ENCODE measurements at places on chromosomes 2 and 18. TPM values are rescaled to one million over a fixed set of nuclear protein-coding genes. Genes with fewer than 3 reads are reported as not detected.

DNA sequence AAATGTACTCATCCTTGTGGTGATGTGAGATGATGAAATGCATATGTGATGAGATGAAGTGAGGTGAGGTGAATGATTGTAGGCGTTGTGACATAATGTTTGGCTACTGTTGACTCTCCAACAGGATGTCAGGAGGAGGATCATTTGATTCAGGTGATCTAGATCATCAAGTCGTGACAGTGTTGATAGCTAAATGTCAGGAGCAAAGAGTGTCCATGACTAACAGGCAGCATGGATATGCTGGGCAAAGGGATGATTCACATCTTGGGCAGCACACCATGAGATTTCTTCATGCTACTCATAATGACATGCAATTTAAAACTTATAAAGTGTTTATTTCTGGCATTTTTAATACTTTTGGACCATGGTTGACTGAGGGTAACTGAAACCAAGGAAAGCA lies 40.2 kb upstream of the UBXN4 start:
- DNase-seq, result peak; percentile 39

Gene CCT4
- total RNA-seq, result 406 TPM

GRCh38 chr2:10160203-10160955 lies 37.8 kb downstream of the RRM2 start:
- DNase-seq, result no peak

- DNase-seq, result no peak
These were observed 16.4 kb upstream of the C1QL2 start for GRCh38 chr2:119174993-119175347.

Gene MTCL1
- 20.5 TPM for total RNA-seq

Gene CDH20
- not detected for total RNA-seq

- DNase-seq, result no peak
These were observed 14.0 kb upstream of the ITGAV start for GRCh38 chr2:186575856-186576255.

Gene NLRC4
- not detected for total RNA-seq

Gene RAB17
- not detected for total RNA-seq

DNA sequence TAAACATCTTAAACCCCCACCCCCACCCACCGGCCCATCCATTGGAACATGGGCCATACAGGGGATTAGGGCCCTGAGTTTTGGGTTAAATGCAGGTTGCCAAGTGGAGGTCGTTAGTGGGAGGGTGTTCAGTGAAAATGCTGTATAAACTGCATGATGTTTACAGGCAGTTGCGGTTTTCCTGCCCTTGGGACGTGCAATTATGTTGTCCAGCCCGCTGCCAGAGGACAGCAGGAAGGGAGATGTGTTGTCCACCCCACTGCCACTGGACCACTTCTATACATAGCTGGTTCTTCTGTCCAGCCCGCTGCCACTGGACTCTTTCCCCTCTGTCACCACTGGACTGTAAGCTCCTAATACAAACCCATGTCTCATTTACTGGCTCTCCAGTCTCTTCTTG lies 2.7 kb upstream of the LAPTM4A start:
- no peak for DNase-seq

DNA sequence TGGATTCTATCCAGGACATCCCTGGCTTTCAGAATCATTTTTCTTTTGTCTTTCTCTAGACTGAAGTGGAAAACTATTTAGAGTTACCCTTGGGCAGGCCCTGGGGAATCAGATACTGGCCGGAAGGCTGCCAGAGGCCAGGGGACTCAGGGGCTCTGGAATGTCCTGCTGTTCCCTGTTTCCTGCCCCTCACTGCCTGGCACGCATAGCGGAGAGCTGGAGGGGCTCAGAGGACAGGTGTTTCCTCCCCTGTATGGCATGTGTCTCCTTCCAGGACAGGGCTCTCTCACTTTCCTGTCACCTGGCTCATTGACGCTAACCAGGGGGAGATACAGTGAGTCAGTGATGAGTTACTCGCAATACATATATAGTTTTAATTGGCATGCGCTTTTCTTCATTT lies 38.8 kb downstream of the DYSF start:
- DNase-seq, result no peak

DNA sequence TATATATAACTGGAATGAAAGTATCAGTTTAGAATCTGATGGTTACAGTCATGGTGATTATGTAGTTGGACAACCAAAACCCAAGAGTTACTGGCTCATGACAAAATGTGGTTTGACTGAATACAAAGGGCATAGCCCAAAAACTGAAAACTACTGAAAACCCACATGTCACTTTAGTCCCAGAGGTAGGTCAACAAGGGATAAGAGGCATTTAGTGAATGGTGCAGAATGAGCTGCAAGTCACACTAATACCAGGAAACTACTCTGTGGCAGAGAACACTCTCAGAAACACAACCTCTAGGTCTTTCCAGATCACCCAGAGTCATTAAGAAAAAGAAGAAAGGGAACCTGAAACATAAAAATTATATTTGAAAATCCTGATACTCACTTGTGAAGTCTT lies 154.5 kb downstream of the AGPS start:
- DNase-seq, result no peak

- no peak for DNase-seq
These were observed 63.3 kb downstream of the MDH1 start for GRCh38 chr2:63651861-63652651.
